ENCODE measurements at places on chromosomes 1 and 21.
A peak's percentile ranks its signal among the peaks of the same experiment; 100 is the strongest.

DNA sequence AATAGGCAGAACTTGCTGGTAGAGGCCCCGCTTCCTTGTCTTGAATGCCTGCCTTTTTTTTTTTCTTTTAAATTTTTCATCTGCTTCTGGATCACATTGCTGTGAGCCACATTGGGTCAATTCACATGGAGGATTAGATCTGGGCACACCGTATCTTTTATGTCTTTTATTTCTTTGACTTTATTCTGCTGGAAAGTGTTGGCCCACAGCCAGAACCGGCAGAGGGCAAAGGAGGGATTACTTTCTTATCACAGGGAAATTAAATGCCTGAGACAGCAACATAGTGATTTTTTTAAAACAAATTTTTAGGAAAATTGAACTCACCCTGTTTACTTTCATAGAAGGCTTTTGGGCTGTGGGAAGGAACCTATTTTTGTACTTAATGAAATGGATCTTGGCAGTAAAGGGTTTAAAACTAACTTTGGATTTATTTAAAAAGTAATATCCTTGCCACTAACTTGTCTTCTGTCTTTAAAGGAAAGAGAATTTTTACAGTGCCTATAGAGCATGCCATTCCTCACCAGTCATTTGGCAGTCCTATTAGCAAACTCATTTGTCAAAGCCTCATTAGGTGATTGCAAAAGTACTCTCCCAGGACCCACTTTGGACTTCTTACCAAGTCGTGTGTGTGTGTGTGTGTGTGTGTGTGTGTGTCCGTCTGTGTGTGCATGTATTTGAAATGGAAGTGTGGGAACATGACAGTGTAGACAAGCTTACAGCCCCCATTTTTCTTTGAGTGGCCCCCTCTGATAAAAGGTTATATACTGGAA lies 68.4 kb downstream of the ST6GALNAC3 start:
- peak; percentile 56 for DNase-seq

DNA sequence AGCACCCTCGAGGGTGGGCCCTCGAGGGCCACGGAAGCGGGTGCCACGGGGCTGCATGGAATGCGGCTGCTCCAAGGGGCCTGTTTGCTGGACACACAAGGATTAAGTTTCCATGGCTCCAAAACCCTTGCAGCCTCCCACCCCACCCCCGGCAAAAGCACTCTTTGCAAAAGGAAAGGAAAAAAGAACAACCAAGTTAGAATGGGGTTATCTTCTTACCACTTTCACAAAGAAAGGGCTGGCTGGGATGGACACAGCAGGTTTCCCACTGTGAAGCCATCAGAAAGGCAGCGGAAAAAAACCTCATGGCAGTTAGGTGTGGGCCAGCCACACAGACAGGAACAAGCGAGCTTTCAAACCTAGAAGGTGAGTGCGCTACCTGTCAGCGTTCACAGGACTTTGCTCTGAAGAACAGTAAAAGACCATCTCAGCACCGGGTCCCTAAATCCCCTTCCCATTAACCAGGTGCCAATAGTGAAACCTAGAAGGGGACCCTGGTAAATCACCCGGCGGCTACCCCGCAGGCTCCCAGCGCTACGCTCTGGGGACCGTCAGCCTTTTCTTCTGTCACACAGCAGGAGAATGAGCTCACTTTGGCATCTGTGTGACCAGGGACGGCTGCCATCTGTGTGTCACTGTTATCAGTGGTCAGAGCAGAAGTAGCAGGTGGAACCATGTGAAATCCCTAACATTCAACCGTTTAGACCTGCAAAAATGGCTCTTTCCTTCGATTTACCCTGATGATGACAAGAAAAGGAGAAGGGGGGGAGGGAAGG lies 93.0 kb downstream of the SIM2 start:
- DNase-seq, result no peak

DNA sequence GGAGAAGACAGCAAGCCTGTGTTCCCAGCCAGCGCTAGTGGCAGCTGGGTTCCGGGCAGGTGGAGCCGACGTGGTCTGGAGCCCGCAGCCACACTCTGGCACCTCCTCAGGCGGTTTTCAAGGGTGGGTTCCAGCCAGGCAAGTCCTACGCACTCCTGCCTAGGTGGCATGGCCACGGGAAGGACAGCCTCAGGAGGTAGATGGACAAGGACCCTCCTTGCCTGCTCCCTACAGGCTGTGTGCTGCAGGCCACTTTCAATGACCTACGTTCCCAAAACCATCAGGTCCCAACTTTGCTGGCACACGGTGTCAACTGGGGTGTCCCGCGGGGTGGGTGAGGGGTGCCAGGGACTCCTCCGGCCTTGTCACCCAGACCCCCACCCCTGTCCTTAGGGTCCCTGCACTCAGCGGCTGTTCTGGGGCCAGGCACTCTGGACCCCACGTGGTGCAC lies 6.7 kb upstream of the PTGER3 start:
- DNase-seq, result peak; percentile 32

GRCh38 chr1:246526915-246527314 lies 19.8 kb upstream of the SMYD3 start:
- DNase-seq, result peak; percentile 55

DNA sequence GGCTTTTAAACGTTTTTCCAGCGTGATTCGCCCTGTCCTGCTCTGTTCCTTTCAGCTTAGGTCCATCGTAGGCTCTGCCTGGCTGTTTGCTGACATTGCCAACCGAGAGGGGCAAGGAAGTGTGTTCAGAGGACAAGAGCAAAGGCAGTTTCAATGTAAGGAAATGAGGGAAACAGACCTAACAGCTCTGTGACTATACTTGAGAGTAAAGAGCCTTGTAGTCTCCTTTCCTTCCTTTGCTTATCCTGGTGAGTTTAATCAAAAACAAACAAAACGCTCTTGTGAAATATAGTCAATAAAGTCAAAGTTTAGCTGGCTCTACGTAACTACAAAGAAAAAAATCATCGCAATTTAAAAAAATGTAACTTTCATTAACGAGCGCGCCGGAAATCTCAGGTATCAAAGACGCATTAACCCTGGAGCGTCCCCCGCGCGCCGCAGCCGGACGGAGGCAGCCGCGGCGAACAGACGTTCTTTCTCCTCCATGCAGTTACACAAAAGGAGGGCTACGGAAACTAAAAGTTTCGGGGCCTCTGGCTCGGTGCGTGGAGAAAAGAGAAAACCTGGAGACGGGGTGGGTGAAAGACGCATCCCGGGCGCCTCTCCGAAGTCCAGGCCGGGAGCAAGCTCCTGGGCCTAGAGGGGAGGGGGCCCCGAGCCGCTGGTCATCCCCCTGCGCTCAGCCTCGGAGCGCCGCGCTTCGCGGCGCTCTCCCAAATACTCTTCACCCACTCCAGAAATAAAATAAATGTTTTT lies 617 bp upstream of the ADGRL2 start:
- peak; percentile 76 for DNase-seq
